AG10803 (cell line): ENCODE measurements at places on chromosomes 16 and 17.

- no peak for DNase-seq
Measured at GRCh38 chr16:16182918-16183317, 40.4 kb downstream of the ABCC6 start.

- no peak for DNase-seq
Measured at GRCh38 chr17:34683390-34683789, 104.0 kb downstream of the TMEM132E start.

- DNase-seq: peak; percentile 87
Measured at GRCh38 chr16:67884684-67885083, at the start of gene NRN1L. Gene NRN1L, plus strand, starts transcription at chr16:67884885. Its CDS starts 19 bp downstream, at chr16:67884904.

DNA sequence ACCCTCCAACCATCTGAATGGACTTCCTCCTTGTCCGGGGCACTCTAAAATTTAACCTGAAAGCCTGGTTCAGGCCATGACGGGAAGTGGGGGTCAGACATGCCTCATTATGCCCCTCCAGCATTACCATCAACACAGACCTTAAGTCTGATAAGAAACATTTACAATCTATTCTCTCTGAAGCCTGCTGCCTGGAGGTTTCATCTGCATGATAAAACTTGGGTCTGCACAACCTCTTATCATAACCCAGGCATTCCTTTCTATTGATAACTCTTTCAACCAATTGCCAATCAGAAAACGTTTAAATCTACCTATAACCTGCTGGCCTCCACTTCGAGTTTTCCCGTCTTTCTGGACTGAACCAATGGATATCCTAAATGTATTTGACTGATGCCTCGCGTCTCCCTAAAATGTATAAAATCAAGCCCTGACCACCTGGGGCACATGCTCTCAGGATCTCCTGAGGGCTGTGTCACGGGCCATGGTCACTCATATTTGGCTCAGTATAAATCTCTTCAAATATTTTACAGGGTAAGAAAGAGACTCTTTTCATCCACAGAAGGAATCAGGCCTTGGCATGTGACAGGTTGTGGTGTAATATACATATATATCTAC is 45.6 kb downstream of the LYRM1 start:
- no peak for DNase-seq

GRCh38 chr17:76088041-76088867 is 9.3 kb downstream of the ZACN start:
- DNase-seq: no peak

GRCh38 chr16:82062645-82063058 is 27.6 kb downstream of the HSD17B2 start:
- peak; percentile 95 for DNase-seq

GRCh38 chr16:1276580-1276878 is 20.7 kb downstream of the TPSD1 start:
- no peak for DNase-seq

DNA sequence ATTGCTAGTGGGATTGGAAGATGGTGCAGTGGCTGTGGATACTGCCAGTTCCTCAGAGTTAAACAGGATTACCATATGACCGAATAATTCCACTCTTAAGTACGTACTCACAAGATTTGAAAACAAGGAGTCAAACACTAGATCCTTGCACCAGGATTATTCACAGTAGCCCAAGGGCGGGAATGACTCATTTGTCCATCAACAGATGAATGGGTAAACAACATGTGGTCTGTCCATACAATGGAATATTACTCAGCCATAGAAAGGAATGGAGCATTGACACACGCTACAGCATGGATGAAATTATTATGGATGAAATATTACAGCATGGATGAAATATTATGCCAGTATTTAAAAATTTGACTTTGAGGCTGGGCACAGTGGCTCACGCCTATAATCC is 9.1 kb upstream of the MAPK8IP3 start:
- DNase-seq: no peak

DNA sequence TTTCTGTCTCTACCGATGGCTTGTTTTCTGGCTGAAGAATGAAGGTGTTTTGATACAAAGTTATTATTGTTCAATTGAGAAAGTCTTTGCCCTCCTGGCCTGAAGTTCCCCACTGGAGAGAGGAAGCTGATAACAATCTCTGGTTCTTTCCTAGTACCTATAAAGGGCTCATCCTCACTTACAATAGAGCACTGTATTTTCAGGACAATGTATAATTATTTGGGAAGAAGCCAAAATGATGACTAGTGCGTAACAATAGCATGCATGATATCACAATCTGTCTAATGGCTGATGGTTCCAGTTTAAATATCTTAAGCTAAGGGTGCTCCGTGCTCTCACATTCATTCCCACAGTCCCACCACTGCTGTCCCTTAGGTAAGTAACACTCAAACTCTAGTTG is 230.7 kb downstream of the IRX3 start:
- no peak for DNase-seq

DNA sequence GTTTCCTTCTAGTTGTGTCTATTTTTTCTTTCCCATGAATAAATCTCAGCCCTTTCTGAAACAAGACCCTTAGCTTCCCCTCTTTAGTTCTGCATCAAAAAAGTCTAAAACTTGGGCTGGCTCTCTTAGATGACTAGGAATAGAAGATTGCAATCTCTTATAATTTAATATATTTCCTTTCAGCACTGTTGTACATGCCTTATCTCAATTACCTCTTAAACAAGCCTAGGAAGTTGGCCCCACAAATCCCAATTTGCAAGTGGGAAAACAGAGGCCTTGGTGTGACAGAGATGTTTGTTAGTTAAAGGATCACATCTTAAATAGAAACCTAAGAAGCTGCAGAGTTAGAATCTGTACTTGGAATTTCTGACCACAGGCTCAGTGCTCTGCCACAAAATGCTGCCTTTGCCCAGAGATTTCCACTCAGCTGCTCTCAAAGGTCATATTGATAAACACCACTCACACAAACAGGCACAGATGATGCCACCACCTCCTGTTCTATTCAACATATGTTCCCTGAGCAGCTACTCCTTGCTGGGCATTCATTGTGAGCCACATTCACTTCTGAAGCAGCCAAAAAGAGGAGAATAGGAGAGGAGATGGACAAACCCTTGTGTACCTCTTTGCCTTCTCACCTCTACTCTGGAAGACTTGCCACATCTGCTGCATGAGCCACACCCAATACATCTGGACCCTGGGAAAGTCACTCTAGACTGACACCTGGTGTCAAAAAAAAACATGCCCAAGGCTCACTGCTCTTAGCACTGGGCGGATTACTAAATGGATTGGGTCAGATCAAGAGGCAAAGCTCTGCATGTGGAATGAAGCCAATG is 5.5 kb downstream of the CCDC182 start:
- DNase-seq: no peak

- no peak for DNase-seq
Measured at GRCh38 chr17:12726131-12726530, 60.4 kb downstream of the MYOCD start.

DNA sequence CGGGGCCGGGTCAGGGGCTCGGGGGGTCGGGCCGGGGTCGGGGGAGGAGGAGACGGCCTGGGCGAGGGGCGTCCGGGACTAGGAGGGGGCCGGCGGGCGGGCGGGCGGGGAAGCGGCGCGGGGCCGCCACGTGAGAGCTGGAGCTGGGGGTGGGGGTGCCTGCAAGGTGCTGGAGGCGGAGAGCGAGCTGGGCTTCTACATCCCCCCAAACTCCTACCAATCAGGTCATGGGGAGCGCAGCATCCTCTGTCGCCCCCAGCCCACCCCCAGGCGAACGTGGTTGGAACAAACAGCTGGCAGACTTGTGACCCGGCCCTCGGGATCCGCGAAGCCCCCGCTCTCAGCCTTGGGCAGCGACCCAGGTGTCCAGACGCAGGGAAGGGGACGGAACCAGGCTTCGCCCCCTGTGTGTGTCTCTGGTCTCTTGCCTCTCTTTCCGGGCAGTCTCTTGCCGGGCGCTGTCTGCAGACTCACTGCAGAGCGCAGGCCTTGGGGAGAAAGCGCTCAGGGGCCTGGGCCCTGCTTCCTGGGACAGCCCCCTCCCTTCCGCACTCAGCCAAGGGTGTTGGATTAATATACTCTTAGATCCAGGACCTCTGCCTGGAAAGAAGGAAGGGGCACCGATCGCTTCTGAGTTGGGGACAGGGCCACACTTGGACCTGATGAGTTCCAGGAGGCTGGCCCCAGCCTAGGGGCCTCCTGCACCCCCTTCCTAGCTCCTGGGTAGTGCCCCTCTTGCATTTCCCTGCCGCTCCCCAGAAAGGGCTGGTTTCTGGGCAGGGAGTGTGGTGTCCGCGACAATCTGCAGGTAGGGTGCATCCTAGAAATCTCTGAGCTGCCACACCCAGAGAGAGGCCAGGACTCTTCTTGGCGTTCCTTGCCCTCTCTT is 722 bp downstream of the RASL10B start:
- DNase-seq: no peak

- DNase-seq: no peak
Measured at GRCh38 chr17:74950207-74950606, 14.5 kb downstream of the OTOP3 start.

DNA sequence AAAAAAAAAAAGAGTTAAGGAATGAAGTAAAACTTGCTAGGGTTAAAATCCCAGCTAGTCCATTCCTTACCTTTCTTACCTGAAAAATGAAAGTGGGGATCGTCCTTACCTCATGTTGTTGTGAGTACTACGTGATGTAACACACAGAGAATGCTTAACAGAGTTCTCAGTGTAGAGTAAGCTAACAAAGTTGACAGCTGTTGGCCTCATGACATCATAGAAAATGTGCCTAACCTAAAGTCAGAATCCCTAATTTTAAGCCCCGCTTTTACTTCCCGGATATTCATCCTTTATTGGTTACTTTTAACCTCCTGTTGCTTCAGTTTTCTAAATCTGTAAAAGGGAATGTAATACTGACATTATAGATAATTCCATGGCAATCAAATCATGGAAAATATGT is 505.8 kb upstream of the HSBP1 start:
- DNase-seq: no peak

DNA sequence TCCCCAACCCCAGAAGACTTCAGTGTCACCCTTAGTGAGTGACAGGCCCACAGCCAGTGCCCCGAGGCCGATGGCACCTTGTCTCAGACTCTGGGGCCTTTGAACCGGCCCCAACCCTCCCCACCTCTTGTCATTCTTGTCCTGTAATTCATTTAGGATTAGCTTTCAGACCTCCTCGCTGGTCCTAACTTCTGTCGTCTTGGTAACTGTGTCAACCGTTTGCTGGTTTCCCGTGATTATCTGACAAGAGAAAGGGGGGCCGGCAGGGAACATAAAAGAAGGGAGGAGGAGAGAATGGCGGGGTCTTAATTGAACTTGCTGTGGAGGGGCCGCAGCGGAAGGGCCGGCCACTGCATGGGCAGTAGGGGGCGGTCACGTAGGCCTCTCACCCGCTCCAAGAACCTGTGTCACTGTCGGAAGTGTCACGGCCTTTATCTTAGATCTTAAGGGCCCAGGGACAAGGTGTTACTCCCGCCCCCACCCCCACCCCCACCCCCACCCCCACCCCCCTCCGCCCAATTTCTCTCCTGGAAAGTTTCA is 46.5 kb upstream of the GSE1 start:
- DNase-seq: no peak

GRCh38 chr17:62670202-62670821 is 42.8 kb downstream of the MRC2 start:
- DNase-seq: no peak

GRCh38 chr16:54281535-54282201 is 4.9 kb downstream of the IRX3 start:
- DNase-seq: no peak

- DNase-seq: no peak
Measured at GRCh38 chr17:1047177-1047878, 50.4 kb downstream of the TIMM22 start.

DNA sequence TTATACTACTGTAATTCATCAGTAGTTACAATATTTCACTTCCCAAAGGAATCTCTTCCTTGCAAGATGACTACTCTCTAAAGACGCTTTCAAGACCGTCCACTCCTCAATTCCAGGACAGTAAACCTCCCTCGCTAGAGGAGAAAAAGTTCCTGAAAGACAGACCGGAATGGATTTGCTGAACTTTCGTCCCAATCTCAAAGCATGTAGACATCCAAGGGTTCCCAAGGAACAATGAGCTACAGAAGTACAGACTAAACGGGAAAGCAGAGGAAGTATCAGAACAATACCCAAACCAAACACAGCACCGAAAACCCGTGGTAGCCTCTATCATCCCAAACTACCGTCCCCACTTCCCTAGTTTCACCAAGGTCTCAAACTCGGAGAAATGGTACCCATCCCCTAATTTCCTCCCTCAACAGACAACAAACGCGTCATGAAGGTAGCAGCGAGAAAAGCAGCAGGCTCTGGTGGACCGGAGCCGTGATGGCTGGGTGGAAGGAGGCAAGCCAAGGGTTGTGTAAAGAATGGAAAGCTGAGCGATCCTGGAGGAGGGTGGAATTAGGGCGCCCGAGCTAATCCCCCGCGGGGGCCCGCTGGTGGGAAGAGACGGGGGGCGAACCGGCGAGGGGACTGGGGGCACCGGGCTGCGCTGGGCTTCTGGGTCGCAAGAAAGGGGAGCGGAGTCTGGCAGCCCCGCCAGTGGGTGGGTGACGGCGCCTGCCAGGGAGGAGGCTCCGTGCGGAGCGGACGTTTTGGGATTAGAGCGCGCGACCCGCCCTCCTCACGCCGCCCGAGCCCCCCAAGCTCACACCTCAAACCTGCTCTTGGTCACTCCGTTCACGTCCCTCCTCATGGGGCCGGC is 647 bp downstream of the FBXL20 start:
- peak; percentile 7 for DNase-seq

DNA sequence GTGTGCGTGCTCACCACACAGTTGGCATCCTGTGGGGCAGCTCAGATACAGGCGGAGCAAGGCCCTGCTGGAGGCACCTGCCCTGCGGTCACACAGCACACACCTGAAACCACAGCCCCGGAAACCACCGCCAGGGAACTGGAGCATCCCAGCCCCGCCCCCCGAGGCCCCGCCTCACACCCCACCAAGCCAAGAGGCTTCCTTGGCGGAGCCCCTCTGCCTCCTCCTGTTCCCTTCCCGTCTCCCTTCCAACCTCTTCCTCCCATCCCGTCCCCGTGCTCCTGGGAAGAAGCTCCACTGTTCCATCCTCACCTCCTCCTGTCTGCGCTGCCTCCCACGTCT is 205.5 kb downstream of the NTN1 start:
- no peak for DNase-seq

DNA sequence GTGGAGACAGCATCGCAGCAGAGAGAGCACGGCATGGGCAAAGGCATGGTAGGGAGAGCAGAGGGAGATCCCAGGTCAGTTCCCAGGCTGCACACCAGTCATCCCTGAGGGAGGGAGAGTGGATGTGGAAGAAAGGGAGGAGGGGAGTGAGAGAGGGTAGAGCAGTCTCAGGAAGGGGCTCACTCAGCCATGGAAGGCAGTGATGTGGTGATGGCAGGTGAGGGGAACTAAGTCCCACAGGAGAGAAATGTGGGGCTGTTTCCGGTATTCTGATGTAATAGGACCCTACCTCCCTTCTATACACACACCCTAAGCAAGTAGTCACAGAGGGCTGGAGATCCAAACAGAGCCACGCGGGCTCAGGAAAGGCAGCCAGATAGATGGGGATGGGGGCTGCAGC is 500.3 kb upstream of the CDH11 start:
- DNase-seq: no peak

DNA sequence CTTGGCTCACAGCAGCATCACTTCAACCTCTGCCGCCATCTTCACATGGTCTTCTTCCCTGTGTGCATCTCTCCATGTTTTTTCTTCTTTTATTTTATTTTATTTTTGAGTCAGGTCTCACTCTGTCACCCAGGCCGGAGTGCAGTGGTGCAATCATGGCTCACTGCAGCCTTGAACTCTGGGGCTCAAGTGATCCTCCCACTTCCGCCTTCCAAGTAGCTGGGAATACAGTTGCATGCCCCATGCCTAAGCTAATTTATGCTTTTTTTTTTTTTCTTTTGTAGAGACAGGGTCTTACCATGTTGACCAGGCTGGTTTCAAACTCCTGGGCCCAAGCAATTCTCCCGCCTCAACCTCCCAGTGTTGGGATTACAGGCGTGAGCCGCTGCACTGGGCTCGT is 1.9 kb downstream of the NUDT7 start:
- DNase-seq: no peak
